NCI-H774 (cell line): ENCODE measurements at places on chromosomes 1 and 21.

- no peak for DNase-seq
Measured at GRCh38 chr1:27614625-27615344, 10.8 kb upstream of the AHDC1 start.

DNA sequence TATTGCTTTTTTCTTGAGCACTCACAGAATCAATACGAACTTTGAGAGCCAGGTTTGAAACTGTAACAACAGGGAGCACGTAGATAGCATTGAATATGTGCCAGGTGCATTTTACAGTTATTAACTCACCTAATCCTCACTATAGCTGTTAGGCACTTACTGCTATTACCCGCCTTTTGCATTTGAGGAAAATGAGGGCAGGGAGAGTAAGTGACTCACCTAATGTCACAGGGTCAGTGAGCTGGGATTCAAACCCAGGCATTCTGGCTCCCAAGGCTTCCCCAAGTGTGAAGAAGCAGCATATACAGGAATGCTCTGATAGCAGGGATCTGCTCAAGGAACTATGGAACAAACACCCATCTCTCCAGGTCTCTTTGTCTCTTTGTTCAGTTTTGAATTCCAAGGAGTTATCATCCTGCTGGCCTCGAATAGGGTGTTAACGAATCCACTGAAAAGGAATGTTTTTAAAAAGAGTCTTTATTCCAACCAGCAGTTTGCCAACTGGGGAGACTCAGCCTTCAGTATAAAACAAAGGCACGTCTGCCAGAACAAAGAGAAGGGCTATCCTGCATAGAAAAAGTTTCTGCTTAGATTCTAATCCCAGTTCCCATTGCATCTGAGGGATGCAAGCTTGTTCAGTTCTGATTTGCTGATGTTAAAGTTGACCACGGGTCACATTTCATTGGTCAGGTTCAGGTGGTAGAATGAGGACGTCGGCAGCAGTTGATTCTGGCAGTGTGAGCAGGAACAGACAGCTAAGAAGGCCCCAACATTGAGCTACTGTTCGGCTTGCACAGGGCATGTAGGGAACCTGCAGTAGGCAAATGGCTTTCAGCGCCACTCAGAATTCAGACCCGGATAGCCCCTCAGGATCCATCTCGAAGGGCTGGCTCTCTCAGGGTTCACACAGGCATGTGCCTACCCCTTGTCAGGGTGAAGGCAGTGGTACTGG lies 22.1 kb downstream of the TRIM67 start:
- DNase-seq = no peak

- DNase-seq = no peak
Measured at GRCh38 chr1:198082576-198082975, 74.2 kb upstream of the NEK7 start.

- DNase-seq = no peak
Measured at GRCh38 chr1:183164963-183165362, 21.1 kb upstream of the LAMC2 start.
